ENCODE measurements at places on chromosomes 3 and 15.

- H3K27ac ChIP-seq, result no peak overlapping the region
- H3K27me3 ChIP-seq, result no peaks in the 10 kb centered on the region
- peaks cover 7% of the 10 kb centered on the region for H3K4me1 ChIP-seq
- H3K4me3 ChIP-seq, result no peak overlapping the region
- H3K36me3 ChIP-seq, result no peaks in the 10 kb centered on the region
Measured at GRCh38 chr3:141170678-141171295, 60.8 kb upstream of the PXYLP1 start.

DNA sequence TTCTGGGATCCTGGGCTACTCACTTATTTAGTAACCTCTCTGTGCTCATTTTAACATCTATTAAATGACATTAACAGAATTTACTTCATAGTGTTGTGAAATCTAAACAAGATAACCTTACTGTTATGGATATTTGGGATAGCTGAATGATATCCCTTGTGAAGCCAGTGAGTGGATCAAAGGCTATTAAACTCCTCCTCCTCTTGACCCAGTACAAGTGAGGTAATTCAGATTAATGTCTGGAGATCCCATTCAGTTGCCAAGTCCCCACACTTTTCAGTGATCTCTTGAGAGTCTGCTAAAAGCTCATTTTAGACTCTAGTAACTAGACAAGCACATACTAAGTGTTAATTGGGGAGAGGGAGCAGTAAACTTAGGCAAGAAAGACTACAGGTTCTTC is 2.5 kb upstream of the ANKRD28 start:
- no peak for DNase-seq
- peak overlapping the region; percentile 79 for H3K27ac ChIP-seq
- H3K27me3 ChIP-seq, result no peaks in the 10 kb centered on the region
- H3K4me3 ChIP-seq, result peak overlapping the region; percentile 4
- H3K36me3 ChIP-seq, result 0 out of 2 replicates have a peak, but pooled peaks cover under 1% of the 10 kb centered on the region
- peaks cover 67% of the 10 kb centered on the region for H3K4me1 ChIP-seq

- H3K4me3 ChIP-seq, result no peak overlapping the region
- no peak overlapping the region for H3K27ac ChIP-seq
- H3K36me3 ChIP-seq, result no peaks in the 10 kb centered on the region
- no peak for DNase-seq
- no peaks in the 10 kb centered on the region for H3K4me1 ChIP-seq
- no peaks in the 10 kb centered on the region for H3K27me3 ChIP-seq
Measured at GRCh38 chr15:62797171-62797570, 245.4 kb upstream of the TPM1 start.

GRCh38 chr3:62367763-62368195 is 5.6 kb downstream of the FEZF2 start:
- no peak overlapping the region for H3K4me3 ChIP-seq
- no peak overlapping the region for H3K27ac ChIP-seq
- no peak for DNase-seq
- no peaks in the 10 kb centered on the region for H3K36me3 ChIP-seq
- no peaks in the 10 kb centered on the region for H3K27me3 ChIP-seq
- H3K4me1 ChIP-seq, result no peaks in the 10 kb centered on the region

DNA sequence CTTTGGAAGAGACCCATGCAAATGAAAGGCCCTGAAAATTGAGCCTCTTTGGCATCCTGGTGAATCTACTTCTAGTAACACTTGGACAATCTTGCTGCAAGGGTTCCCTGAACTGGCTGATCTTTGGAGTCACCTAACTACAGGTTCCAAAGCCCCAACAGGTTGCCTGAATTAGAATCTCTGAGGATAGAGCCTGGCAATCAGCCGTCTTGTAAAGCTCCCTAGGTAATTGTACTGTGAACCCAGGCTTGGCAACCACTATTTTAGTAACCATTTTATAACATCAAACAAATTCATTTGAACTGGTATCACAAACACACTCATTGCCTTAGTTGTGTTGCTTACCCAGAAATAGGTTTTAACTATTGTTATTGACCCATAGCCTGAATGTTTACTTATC is 20.1 kb downstream of the PAQR9 start:
- no peak overlapping the region for H3K4me3 ChIP-seq
- DNase-seq, result no peak
- peaks cover 6% of the 10 kb centered on the region for H3K27me3 ChIP-seq
- H3K4me1 ChIP-seq, result no peaks in the 10 kb centered on the region
- H3K27ac ChIP-seq, result no peak overlapping the region
- no peaks in the 10 kb centered on the region for H3K36me3 ChIP-seq

DNA sequence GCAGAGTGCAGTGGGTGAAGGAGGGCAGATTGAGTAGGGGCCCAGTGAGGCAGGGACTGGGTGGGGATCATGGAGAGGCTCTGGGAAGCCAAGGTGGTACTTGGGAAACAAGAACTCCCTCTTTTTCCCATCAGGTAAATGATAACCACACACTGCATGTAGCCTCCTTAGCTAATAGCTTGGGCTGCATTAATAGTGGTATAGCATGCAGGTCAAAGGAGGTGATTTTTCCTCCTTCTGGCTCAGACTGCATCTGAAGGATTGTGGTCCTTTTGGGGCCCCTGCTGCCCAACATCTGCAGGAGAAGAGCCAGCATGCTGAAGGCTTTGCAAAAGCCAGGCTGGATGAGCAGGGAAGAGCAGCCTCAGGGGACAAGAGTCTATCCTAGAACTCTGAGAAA is 45.4 kb downstream of the PPCDC start:
- H3K4me3 ChIP-seq, result no peak overlapping the region
- H3K27ac ChIP-seq, result no peak overlapping the region
- H3K4me1 ChIP-seq, result 0 out of 2 replicates have a peak, but pooled peaks cover 8% of the 10 kb centered on the region

- H3K36me3 ChIP-seq, result peaks cover 47% of the 10 kb centered on the region
- H3K27me3 ChIP-seq, result no peaks in the 10 kb centered on the region
- DNase-seq, result no peak
- peaks cover 7% of the 10 kb centered on the region for H3K4me1 ChIP-seq
Measured at GRCh38 chr3:45612918-45613602, 18.5 kb downstream of the LIMD1 start.

- no peak for DNase-seq
- no peaks in the 10 kb centered on the region for H3K36me3 ChIP-seq
- no peak overlapping the region for H3K4me3 ChIP-seq
- H3K4me1 ChIP-seq, result no peaks in the 10 kb centered on the region
Measured at GRCh38 chr3:30269751-30270445, 336.5 kb upstream of the TGFBR2 start.

GRCh38 chr15:94259121-94259751 is 27.9 kb downstream of the MCTP2 start:
- no peaks in the 10 kb centered on the region for H3K36me3 ChIP-seq
- H3K27ac ChIP-seq, result no peak overlapping the region
- no peak for DNase-seq
- H3K27me3 ChIP-seq, result no peaks in the 10 kb centered on the region
- H3K4me1 ChIP-seq, result peaks cover 9% of the 10 kb centered on the region

- H3K36me3 ChIP-seq, result peaks cover 72% of the 10 kb centered on the region
- no peaks in the 10 kb centered on the region for H3K27me3 ChIP-seq
- H3K4me1 ChIP-seq, result no peaks in the 10 kb centered on the region
- no peak overlapping the region for H3K27ac ChIP-seq
- no peak for DNase-seq
Measured at GRCh38 chr3:45516829-45517228, 77.7 kb upstream of the LIMD1 start.

GRCh38 chr15:91537856-91538255 is 315.7 kb upstream of the SLCO3A1 start:
- H3K4me3 ChIP-seq, result no peak overlapping the region
- H3K27ac ChIP-seq, result no peak overlapping the region
- no peaks in the 10 kb centered on the region for H3K4me1 ChIP-seq
- no peak for DNase-seq

- no peaks in the 10 kb centered on the region for H3K4me1 ChIP-seq
- no peak for DNase-seq
- no peaks in the 10 kb centered on the region for H3K27me3 ChIP-seq
- no peaks in the 10 kb centered on the region for H3K36me3 ChIP-seq
- H3K27ac ChIP-seq, result no peak overlapping the region
- no peak overlapping the region for H3K4me3 ChIP-seq
Measured at GRCh38 chr3:54358316-54358715, 236.0 kb downstream of the CACNA2D3 start.

GRCh38 chr15:77009646-77010311 is 14.9 kb downstream of the PSTPIP1 start:
- no peak overlapping the region for H3K27ac ChIP-seq
- no peaks in the 10 kb centered on the region for H3K27me3 ChIP-seq

- H3K4me3 ChIP-seq, result no peak overlapping the region
- H3K36me3 ChIP-seq, result no peaks in the 10 kb centered on the region
- H3K27ac ChIP-seq, result no peak overlapping the region
- no peaks in the 10 kb centered on the region for H3K27me3 ChIP-seq
- H3K4me1 ChIP-seq, result peaks cover 22% of the 10 kb centered on the region
Measured at GRCh38 chr15:77027111-77027696, 32.3 kb downstream of the PSTPIP1 start.

- H3K27me3 ChIP-seq, result no peaks in the 10 kb centered on the region
- H3K36me3 ChIP-seq, result no peaks in the 10 kb centered on the region
- H3K27ac ChIP-seq, result no peak overlapping the region
- H3K4me1 ChIP-seq, result peaks cover 2% of the 10 kb centered on the region
- DNase-seq, result no peak
Measured at GRCh38 chr3:16816048-16816780, 68.5 kb upstream of the PLCL2 start.

- peaks cover 11% of the 10 kb centered on the region for H3K27me3 ChIP-seq
- no peak overlapping the region for H3K27ac ChIP-seq
- no peaks in the 10 kb centered on the region for H3K36me3 ChIP-seq
- no peak overlapping the region for H3K4me3 ChIP-seq
Measured at GRCh38 chr3:157069846-157070677, 89.9 kb downstream of the CCNL1 start.

DNA sequence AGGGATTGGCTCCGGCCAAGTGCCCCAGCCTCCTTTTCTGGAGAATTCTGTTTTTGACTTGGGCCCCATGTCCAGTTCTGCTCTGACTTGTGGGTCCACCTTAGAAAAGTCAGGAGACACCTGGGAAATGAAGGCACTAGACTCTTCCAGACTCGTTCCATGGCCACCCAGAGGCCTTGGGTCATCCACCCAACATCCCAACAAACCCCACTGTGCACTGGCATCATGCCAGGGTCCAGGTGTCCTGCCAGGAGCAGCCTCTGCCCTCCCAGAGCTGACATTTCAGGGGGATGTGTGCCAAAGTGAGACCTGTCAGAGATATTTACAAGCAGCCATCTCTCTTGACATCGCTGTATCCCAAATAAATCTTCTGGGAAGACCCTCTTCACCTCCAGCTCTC is 13.2 kb downstream of the SPATA12 start:
- DNase-seq, result no peak
- no peaks in the 10 kb centered on the region for H3K36me3 ChIP-seq
- no peak overlapping the region for H3K4me3 ChIP-seq
- H3K27me3 ChIP-seq, result peaks cover 31% of the 10 kb centered on the region
- H3K4me1 ChIP-seq, result no peaks in the 10 kb centered on the region

GRCh38 chr15:28078191-28078719 is 20.9 kb downstream of the OCA2 start:
- DNase-seq, result no peak
- no peak overlapping the region for H3K4me3 ChIP-seq
- H3K27me3 ChIP-seq, result no peaks in the 10 kb centered on the region
- no peaks in the 10 kb centered on the region for H3K4me1 ChIP-seq

DNA sequence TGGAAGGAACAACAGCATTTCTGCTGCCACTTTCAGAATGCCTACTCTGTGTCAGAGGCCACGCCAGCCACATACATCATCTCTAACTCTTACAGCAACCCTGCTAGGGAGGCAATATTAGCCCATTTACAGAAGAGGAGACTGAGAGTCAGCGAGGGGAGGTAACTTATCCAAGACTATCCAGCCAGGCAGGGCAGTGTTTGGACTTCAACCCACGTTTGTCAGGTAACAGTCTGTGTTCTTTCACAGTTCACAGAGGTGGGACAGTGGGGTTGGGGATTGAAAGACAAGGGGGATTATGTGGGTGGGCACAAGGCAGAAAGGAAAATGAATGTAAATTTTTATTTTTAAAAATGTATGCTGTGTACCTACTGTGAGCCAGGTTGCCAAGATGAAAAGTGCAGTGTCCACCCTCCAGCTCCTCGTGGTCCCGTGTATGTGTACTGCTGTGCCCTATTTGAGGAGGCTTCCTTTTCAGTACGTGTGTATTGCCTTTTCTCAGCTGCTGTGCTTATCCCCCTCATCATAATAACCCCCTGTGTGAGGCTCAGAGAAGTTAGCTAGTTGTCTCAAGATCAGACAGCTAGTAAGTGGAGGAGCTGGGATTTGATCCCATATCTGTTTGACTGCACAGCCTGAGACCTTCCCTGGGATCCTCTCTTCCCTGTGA is 16.5 kb upstream of the ATP2B2 start:
- H3K27me3 ChIP-seq, result no peaks in the 10 kb centered on the region
- no peak overlapping the region for H3K4me3 ChIP-seq
- H3K36me3 ChIP-seq, result no peaks in the 10 kb centered on the region
- DNase-seq, result no peak
- H3K4me1 ChIP-seq, result no peaks in the 10 kb centered on the region

DNA sequence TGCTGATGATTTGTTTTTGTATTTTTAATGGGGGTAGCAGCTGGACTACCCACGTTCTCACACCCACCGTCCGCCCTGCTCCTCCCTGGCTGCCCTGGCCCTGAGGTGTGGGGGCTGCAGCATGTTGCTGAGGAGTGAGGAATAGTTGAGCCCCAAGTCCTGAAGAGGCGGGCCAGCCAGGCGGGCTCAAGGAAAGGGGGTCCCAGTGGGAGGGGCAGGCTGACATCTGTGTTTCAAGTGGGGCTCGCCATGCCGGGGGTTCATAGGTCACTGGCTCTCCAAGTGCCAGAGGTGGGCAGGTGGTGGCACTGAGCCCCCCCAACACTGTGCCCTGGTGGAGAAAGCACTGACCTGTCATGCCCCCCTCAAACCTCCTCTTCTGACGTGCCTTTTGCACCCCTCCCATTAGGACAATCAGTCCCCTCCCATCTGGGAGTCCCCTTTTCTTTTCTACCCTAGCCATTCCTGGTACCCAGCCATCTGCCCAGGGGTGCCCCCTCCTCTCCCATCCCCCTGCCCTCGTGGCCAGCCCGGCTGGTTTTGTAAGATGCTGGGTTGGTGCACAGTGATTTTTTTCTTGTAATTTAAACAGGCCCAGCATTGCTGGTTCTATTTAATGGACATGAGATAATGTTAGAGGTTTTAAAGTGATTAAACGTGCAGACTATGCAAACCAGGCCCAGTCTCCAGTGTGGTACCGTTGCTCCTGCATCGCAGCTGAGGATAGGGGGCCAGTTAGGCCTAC is 1.4 kb upstream of the FES start:
- no peak overlapping the region for H3K27ac ChIP-seq
- no peaks in the 10 kb centered on the region for H3K4me1 ChIP-seq
- DNase-seq, result no peak
- no peaks in the 10 kb centered on the region for H3K27me3 ChIP-seq
- peaks cover 38% of the 10 kb centered on the region for H3K36me3 ChIP-seq
- no peak overlapping the region for H3K4me3 ChIP-seq
